ENCODE measurements at places on chromosomes 1 and 21. TPM values are rescaled to one million over a fixed set of nuclear protein-coding genes. Genes with fewer than 3 reads are reported as not detected.

The CLEC20A gene
- total RNA-seq: 0.48 TPM

The NPHP4 gene
- total RNA-seq: 6.8 TPM

The SYTL1 gene
- 12.8 TPM for total RNA-seq

The CD1C gene
- total RNA-seq: 2.9 TPM

The GUCA2B gene
- total RNA-seq: not detected
